ENCODE measurements at places on chromosomes 12 and 14. TPM values are rescaled to one million over a fixed set of nuclear protein-coding genes. Genes with fewer than 3 reads are reported as not detected.

STAC3 gene
- 0.27 TPM for total RNA-seq

SMCO2 gene
- not detected for total RNA-seq

FOXG1 gene
- 0.17 TPM for total RNA-seq

KRT79 gene
- 0.21 TPM for total RNA-seq
